ENCODE measurements at places on chromosomes 2 and 18. TPM values are rescaled to one million over a fixed set of nuclear protein-coding genes. Genes with fewer than 3 reads are reported as not detected.

DNA sequence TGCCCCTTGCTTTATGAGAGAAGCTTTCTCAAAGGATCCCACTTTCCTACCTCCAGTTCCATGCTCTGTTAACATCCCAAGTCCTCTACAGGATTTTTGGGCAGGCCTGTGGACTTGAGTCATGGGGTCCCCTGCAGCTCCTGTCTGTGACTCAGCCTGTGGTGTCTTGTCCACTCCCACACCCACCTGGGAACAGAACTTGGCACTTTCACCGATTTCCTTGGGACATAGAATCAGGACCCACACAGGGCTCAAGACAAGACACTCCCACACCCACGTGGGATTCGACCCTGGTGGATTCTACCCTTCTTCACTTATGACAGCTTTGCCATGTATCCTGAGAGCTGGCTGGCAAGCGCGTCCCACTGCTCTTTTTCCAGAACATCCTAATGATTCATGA is 30.7 kb upstream of the HDAC4 start:
- DNase-seq: no peak
- no peaks in the 10 kb centered on the region for H3K36me3 ChIP-seq
- H3K4me1 ChIP-seq: no peaks in the 10 kb centered on the region
- H3K27me3 ChIP-seq: no peaks in the 10 kb centered on the region

The ATP8B1 gene
- total RNA-seq: 26.6 TPM

GRCh38 chr2:96546797-96547196 is 10.2 kb downstream of the ARID5A start:
- H3K4me1 ChIP-seq: no peaks in the 10 kb centered on the region
- no peak overlapping the region for H3K27ac ChIP-seq
- DNase-seq: no peak
- no peaks in the 10 kb centered on the region for H3K27me3 ChIP-seq
- no peaks in the 10 kb centered on the region for H3K36me3 ChIP-seq
- no peak overlapping the region for H3K4me3 ChIP-seq

DNA sequence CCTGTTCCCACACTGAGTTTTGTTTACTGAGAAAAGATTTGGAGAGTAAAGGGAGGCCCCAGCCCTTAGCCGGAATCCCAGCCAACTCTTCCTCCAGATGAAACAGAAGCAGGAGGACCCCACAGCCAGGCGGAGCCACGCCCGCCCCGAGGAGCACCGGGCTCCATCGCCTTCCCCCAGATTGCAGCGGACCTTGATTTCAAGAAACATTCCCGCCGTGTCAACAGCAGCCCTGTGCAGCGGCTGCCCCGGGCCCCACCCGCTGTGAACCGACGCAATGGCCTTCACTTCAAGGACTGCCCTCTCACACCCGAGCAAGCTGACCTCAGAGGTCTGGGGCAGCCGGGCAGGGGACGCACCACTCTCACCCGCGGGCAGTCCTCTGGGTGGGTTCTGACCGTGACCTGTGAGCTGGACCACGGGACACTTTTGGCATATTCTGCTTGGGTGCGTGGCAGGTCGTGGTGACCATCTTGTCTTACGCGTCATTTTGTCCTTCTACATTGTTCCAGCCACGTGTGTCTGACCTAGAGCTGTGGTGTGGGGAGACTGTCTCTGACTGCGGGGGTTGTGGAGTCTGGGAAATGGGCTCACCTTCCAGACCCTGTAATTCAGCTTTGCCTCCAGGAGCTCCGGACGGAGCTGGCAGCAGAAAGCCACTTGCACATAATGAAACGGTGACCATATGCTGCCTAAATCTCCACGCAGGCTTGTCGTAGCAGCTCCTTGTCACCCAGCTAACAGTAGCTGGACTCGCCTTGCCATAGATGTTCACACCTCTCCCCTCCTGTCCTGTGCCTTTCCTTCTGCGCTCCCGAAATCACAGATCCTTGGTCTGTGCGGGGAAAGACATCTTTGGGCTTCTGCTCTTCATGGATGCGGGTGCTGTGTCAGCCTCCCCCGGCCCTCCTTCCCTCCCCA is 32.0 kb upstream of the INHBB start:
- peaks cover 4% of the 10 kb centered on the region for H3K27me3 ChIP-seq
- peaks cover 21% of the 10 kb centered on the region for H3K4me1 ChIP-seq
- H3K27ac ChIP-seq: no peak overlapping the region
- no peak overlapping the region for H3K4me3 ChIP-seq
- DNase-seq: no peak

GRCh38 chr2:28348921-28349320 is 43.7 kb upstream of the FOSL2 start:
- H3K4me1 ChIP-seq: no peaks in the 10 kb centered on the region
- H3K36me3 ChIP-seq: no peaks in the 10 kb centered on the region
- no peaks in the 10 kb centered on the region for H3K27me3 ChIP-seq
- no peak for DNase-seq
- H3K4me3 ChIP-seq: no peak overlapping the region

The TTC32 gene
- total RNA-seq: 13.4 TPM

The MC4R gene
- total RNA-seq: 0.37 TPM

DNA sequence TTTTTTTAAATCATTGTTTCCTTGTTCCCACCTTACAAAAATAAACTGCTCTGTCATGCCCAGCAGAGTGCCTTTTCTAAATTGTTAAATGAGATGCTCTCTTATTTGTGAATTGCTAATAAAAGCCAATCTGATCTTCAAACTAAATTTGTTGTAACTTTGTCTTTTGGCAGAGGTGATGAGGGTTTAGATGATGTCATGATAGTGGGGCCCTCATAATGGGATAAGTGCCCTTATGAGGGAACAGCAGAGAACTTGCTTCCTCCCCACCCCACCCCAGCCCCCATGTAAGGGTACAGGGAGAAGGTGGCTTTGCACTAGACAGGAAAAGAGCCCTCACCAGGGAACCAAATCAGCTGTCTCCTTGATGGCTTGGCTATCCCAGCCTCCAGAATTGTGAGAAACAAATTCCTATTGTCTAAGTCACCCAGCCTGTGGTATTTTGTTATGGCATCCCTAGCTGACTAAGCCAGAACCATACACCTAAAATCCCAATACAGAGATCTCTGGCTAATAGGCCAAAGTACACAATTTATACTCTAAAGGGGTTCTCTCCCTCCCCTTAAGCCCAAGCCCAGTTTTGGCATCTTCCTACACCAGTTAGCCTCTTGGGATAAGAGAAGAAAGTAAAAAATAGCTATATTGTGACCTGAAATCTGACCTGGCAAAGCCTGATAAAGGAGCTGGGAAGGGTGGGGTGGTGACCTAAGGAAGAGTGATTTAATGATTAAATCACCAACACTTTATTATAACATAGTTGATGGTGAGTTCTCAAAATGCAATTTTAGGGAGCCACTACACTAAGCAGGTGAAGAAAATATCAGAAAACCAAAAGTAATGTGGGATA is 40.3 kb upstream of the HNRNPA3 start:
- H3K4me1 ChIP-seq: peaks cover 3% of the 10 kb centered on the region
- no peak for DNase-seq
- H3K27me3 ChIP-seq: no peaks in the 10 kb centered on the region

DNA sequence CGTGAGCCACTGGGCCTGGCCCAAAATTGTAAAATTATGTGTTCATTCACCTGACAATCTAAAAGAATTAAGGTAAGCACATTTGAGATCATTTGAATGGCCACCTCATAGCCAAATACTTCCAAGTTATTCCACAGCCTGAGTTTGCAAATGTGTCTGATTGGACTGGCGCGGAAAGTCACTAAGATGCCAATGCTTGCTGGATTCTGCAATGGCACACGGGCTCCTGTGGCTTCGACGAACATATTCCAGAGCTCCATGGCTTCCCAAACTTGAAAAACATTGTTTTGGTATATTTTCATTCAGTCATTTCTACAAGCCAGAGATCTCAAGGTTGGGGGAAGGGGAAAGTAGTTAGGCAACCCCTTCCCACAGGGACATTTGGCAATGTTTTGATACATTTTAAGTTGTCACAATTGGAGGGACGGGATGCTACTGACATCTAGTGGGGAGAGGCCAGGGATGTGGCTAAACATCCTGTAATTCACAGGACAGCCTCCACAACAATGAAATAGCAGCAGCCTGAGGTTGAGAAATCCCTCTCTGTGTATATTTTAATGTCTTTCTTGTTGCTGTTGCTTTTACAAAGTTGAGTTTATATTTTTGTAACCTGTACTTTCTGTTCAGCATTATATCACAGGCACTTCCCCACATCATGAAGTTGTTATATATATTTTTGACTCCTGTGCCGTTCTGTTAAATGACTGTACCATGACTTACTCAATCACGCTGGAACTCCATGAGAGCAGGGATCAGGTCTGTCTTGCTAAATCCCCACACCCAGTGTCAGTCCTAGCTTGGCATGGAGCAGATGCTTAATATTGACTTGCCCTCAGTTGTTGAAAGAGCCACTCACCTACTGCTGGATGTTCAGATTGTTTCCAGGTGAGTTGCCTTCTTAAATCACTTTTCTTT is 56.9 kb downstream of the COL4A4 start:
- no peak overlapping the region for H3K4me3 ChIP-seq
- peak; percentile 93 for DNase-seq
- no peaks in the 10 kb centered on the region for H3K36me3 ChIP-seq
- H3K4me1 ChIP-seq: no peaks in the 10 kb centered on the region
- no peaks in the 10 kb centered on the region for H3K27me3 ChIP-seq
- H3K27ac ChIP-seq: no peak overlapping the region

DNA sequence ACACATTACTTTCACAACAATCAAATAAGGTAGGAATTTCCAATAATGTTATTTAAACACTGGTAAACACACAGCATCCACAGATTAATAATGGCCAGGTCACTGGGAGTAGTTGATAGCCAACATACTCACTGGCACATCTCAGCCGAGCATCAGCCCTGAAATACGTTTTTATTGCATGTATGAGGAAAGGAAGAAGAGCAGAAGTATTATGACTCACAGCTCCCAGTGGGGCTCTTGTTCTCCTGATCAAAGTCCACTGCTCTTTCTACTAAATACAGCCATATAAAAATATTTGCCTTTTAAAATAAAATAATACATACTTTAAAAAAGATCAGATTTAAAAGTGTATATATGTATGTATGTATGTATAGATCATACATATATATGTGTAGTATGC is 999.6 kb downstream of the SUCLG1 start:
- no peak overlapping the region for H3K27ac ChIP-seq
- DNase-seq: no peak
- H3K36me3 ChIP-seq: no peaks in the 10 kb centered on the region
- no peak overlapping the region for H3K4me3 ChIP-seq

- H3K4me1 ChIP-seq: no peaks in the 10 kb centered on the region
- no peak overlapping the region for H3K4me3 ChIP-seq
- H3K36me3 ChIP-seq: no peaks in the 10 kb centered on the region
- H3K27ac ChIP-seq: no peak overlapping the region
These were observed 28.0 kb downstream of the KIF3C start for GRCh38 chr2:25954199-25954752.

- DNase-seq: no peak
- H3K27me3 ChIP-seq: no peaks in the 10 kb centered on the region
- no peaks in the 10 kb centered on the region for H3K4me1 ChIP-seq
- H3K27ac ChIP-seq: no peak overlapping the region
These were observed 411.9 kb upstream of the TNP1 start for GRCh38 chr2:217271813-217272212.

DNA sequence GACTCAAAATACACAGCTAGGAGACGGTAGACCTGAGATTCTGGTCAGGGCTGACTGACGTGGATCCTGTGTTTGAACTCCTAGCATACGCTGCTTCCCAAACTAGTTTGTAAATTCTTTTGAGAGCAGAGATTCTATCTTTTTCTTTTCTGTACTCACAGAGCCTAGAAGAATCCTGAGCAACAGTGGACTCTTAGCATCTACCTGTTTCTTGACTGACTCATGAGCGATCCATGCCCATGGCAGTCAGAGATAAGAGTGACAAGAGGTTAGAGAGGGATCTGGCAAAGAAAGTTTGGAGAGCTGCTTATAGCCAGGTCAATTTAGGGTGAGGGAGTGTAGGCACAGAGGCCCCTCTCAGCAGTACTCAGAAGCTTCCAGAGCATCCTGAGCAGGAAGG is 41.1 kb upstream of the PPP1CB start:
- no peaks in the 10 kb centered on the region for H3K27me3 ChIP-seq
- H3K4me3 ChIP-seq: no peak overlapping the region
- peaks cover 8% of the 10 kb centered on the region for H3K4me1 ChIP-seq
- H3K27ac ChIP-seq: no peak overlapping the region
- DNase-seq: no peak

GRCh38 chr18:46097431-46097800 is 680 bp downstream of the ATP5F1A start:
- H3K27me3 ChIP-seq: no peaks in the 10 kb centered on the region
- H3K27ac ChIP-seq: peak overlapping the region; percentile 90
- peaks cover 17% of the 10 kb centered on the region for H3K4me1 ChIP-seq
- no peak for DNase-seq

The GNAL gene
- total RNA-seq: 3.5 TPM

The SLC14A1 gene
- 1.7 TPM for total RNA-seq

The IL18RAP gene
- total RNA-seq: 10.9 TPM

GRCh38 chr18:37389684-37390368 is 175.8 kb downstream of the CELF4 start:
- no peaks in the 10 kb centered on the region for H3K36me3 ChIP-seq
- no peak for DNase-seq
- no peaks in the 10 kb centered on the region for H3K27me3 ChIP-seq
- peaks cover 8% of the 10 kb centered on the region for H3K4me1 ChIP-seq
- H3K4me3 ChIP-seq: no peak overlapping the region

DNA sequence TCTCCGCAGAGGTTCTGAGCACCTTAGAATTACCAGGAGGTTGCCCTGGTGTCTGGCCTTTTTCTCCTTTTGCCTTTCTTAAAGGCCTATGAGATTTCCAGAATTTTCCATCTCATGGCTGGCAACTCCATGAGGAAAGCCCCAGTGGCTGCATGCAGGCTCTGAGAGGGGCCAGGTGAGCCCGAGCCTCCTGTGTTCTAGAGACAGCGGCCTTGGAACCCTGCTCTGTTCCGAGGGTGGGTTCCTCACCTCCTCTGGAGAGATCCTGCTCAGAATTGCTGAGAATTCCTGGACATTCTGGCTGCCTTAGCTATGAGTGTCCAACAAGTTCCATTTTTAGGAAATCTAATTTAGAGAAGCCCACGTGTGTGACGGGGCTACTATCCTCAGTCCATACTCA is 35.7 kb upstream of the HPCAL1 start:
- H3K27me3 ChIP-seq: no peaks in the 10 kb centered on the region
- H3K4me3 ChIP-seq: no peak overlapping the region
- peaks cover 5% of the 10 kb centered on the region for H3K4me1 ChIP-seq
- no peak for DNase-seq
- H3K27ac ChIP-seq: no peak overlapping the region
- no peaks in the 10 kb centered on the region for H3K36me3 ChIP-seq

- no peak overlapping the region for H3K27ac ChIP-seq
- H3K36me3 ChIP-seq: no peaks in the 10 kb centered on the region
- no peak for DNase-seq
- H3K4me1 ChIP-seq: peaks cover 5% of the 10 kb centered on the region
- H3K4me3 ChIP-seq: no peak overlapping the region
- no peaks in the 10 kb centered on the region for H3K27me3 ChIP-seq
These were observed 113.9 kb downstream of the CCDC85A start for GRCh38 chr2:56297671-56298070.

DNA sequence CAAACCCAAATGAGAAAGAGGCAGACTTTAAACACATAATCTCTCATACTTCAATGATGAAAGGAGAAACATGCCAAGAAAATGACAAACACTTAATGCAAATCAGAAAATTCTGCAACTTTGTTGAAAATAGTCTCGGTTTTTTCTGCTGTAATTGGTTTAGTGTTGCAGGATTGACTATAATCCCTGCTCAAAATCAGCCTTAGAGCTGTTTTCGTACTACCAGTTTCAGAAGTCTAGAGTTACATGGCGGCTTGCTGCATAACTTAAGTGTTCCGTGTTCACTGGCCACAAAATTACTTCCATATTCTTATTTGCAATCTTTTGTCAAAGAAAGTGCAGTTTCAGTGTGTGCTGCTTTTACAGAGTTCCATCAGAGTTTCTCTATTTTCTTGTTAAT is 48.9 kb upstream of the ITGAV start:
- no peak overlapping the region for H3K27ac ChIP-seq
- DNase-seq: no peak
- no peak overlapping the region for H3K4me3 ChIP-seq
- no peaks in the 10 kb centered on the region for H3K4me1 ChIP-seq
- H3K36me3 ChIP-seq: no peaks in the 10 kb centered on the region

The HTR2B gene
- 0.31 TPM for total RNA-seq

The PDE1A gene
- 11.8 TPM for total RNA-seq

Data from lung (tissue), 17 donors.